ENCODE measurements at places on chromosomes 7 and 10.
A peak's percentile ranks its signal among the peaks of the same experiment; 100 is the strongest.

DNA sequence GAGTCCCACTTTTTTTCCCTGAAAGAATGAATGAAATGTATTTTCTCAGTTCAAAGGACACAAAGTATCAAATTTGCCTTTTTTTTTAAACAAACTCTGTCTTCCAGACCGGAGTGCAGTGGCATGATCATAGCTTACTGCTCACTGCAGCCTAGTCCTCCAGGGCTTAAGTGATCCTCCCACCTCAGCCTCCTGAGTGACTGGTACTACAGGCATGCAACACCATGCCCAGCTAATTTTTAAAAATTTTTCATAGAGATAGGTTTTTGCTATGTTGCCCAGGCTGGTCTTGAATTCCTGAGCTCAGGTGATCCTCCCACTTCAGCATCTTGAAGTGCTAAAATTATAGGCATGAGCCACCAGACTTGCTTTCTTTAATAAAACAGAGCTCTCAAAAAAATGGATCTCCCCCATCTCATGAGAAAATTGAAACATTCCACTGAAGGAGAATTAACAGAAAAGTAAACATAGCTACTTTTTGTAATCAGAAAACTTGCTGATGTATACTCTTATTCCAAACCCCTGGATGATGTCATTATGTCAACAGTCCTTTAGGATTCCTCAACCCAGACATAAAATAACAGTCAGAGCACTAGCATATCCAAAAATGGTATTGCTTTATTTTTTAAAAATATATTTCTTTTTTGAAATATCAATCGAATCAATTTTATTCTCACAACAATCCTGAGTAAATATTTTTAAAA lies 12.3 kb upstream of the TRDMT1 start:
- no peak for DNase-seq

GRCh38 chr10:72334825-72335393 lies 19.8 kb downstream of the DNAJB12 start:
- DNase-seq, result no peak

DNA sequence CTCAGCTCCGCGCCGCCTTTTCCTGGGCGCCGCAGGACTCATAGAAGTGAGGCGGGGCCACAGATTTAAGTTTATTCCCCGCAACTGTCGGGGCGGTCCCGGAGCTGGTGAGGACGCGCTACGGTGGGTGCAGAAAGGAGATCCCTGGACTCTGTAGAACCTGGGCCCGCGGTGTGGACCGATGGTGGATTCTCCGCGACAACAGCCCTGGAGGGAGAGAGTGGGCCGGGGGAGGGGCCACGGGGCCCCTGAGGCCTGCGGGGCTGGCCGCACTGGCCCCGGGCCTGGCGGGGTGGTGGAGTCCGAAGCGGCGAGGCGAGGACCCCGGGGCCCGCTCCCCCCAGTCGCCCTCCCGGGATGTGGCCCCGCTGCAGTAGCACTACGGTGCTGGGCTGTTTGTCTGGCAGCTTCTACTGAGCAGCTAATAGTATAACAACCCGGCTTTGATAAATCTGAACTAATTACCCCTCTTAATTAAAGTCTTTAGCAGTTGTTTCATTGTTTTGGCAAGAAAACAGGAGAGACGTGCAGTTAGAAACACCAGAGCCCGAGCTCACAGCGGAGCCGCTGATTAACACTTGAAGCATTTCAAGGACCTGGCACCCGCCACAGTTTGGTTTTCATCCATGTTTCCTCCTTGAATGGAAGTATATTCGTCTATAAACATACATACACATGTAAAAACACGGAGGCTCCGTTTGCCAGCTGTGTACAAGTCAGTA lies 4.2 kb downstream of the FEZF1 start:
- DNase-seq, result no peak

- DNase-seq, result no peak
Measured at GRCh38 chr10:72980348-72980747, 25.7 kb upstream of the PLA2G12B start.

GRCh38 chr10:99760321-99760720 lies 22.1 kb upstream of the ABCC2 start:
- no peak for DNase-seq

GRCh38 chr7:26029911-26030310 lies 122.1 kb upstream of the NFE2L3 start:
- no peak for DNase-seq

DNA sequence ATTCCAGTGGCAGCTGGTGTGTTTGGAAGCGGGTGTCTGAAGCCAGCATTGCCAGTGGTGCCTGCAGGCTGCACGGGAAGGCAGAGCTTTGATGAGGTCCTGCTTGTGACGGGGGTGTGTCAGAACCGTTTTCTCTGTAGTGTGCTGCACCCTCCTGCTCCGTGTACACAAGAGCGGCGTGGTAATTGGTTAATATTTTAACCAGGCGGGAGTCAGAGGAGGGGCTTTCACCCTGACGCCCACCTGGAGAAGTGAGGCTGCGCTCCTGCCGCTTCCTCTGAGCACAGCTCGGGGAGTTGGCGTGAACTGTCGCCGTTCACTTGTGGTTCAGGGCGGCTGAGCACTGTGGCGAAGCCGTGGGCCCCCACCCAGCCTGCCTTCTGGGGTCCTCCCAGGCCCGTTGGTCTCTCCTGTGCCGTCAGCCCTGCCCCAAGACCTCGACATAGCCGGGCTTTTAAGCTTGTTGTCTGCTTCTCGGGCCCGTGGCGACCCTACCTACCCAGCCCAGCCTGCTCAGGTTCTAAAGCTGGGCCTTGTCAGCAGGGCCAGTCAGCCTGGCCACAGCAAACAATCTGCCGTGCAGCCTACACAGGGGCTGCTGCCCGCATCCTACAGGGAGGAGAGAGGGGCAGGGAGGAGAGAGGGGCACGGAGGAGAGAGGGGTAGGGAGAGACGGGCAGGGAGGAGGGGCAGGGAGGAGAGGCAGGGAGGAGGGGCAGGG lies 11.6 kb downstream of the NKX6-2 start:
- DNase-seq, result no peak

DNA sequence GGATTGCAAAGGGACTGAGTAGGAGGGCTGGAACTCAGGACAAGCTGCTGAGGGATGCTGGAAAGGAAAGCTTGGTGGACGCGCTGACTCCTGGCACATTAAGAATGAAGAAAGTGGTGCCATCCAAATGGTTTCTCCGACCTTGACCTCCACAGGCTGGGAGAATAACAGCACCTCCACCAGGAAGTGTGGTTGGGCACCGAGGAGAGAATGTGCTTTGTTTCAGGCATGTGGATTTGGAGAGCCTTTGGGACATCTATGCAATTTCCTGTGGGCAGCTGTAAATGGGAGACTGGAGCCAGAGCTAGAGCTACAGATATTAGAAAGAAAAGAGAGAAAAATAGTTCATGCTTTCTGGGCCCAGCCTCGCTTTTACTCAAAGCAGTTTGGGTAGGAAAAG lies 29.8 kb upstream of the HABP2 start:
- no peak for DNase-seq

DNA sequence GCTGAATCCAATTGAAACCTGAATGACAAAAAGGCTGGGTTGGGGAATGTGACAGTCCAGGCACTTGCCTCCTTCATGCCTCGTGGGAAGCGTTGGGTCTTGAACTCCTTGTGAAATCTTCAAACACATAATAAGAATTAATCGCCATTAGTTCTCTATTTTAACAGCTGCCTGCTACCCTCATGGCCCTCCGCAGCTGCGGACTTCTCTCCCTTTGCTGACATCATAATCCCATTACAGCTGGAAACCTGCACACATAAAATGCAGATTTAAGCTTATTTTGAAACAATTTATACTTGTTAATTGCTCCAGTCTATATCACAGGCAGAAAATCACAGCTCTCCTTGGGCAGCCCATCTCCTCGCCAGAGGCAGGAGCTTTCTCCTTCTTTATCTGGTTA lies 403.0 kb upstream of the MKI67 start:
- no peak for DNase-seq

DNA sequence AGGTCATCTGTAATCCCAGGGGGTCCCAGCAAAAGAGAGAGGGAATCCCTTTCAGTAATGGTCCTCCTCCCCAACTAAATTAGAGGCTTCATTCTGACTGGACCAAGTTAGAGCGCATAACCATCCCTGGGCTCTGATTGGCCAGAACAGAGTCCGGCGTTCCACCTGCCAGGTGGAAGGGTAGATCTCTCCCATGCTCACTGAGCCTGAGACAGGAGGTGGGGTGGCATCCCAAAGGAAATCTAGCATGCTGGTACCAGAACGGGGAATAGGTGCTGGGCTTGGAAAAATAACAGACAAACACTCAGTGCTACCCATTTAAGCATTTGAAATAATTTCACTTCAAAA lies 21.0 kb upstream of the TSPAN33 start:
- DNase-seq, result no peak

- no peak for DNase-seq
Measured at GRCh38 chr7:27889800-27890199, 149.8 kb downstream of the TAX1BP1 start.

GRCh38 chr7:43639858-43640491 lies 57.1 kb downstream of the STK17A start:
- DNase-seq, result peak; percentile 45

- no peak for DNase-seq
Measured at GRCh38 chr10:71388583-71389310, 8.0 kb upstream of the CDH23 start.

DNA sequence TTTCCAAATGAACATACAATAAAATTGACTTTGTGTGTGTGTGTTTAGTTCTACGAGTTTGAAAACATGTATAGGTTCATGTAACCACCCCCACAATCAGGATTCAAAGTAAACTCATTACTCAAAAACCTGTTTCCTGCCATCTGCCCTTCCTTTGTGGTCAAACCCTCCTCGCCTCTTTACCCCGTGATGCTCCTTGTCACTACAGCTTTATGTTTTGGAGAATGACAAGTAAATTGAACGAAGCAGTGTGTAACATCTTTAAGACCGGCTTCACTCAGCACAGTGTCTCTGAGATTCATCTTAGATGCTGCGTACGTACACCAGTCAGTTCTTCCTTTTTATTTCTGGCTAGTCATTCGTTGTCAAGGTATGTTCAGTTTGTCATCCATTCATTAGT lies 54.6 kb upstream of the MKI67 start:
- no peak for DNase-seq

- DNase-seq, result no peak
Measured at GRCh38 chr10:78000956-78001472, 28.3 kb downstream of the POLR3A start.

DNA sequence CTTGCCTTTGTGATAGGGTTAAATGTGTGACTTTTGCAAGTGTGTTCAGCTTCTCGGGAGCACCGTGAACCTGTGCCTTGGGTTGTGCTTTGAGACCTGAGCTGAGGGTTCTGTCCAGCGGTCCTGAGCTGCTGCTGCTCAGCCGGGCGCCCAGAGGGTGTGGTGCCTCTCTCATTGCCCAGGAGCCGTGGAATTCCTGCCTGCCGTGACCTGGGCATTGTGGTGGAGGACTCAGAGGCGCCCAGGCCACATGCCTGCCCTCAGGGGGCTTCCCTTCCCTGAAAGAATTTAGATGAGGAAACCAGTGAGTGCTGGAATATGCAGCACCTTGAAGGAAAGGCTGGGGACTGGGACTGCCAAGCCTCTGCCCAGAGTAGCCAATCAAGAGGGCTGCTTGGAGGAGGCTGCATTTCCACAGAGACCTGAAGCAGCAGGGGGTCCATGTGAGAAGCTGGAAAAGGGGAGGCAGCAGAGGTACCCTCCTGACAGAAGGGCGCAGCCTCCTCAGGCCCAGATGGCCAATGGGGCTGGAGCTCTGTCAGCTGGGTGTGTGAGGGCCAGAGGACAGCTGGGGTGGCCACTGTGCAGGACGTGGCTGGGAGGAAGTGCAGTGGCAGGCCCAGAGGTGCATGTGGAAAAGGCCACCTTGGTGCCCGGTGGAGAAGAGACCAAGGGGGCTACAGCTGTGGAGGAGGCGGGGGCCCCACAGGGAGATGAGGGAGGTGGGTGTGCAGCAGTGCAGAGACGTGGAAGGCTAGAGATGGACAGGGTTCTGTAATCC lies 107.3 kb downstream of the NKX6-2 start:
- no peak for DNase-seq

DNA sequence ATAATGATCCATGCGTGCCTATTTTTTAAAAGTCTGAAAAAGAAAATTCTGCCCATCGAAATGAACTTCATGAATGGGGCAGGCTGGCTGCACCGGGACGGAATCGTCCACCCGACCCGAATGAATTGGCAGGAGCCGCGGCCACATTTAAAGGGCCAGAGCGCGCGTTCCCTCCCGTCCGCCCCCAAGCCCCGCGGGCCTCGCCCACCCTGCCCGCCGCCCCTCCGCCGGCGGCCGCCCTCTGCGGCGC lies 319 bp upstream of the GATA3 start:
- DNase-seq, result no peak

GRCh38 chr7:150358988-150359621 lies 9.5 kb upstream of the REPIN1 start:
- no peak for DNase-seq

DNA sequence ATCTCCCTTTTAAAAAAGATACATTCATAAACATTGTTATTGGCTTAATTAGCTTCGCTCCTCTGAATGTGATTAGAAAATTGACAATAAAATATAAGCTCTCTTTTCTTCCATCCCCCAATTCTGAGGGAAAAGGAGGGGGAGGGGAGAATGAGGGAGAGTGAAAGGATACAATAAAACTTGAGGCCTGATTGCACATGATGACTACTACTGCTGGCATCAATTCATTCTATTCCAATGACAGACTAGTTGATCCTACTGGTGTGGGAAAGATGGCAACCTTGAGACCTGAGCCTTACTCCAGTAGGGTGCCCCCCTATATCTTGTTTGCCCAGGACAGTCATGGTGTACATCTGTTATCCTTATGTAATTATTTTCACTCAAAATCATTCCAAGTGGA lies 4.5 kb upstream of the IQUB start:
- DNase-seq, result no peak

- DNase-seq, result no peak
Measured at GRCh38 chr7:25559581-25560367, 331.5 kb upstream of the NPVF start.

GRCh38 chr10:36117231-36117630 lies 475.1 kb upstream of the FZD8 start:
- no peak for DNase-seq

GRCh38 chr7:112757337-112757736 lies 32.9 kb downstream of the TMEM168 start:
- no peak for DNase-seq

DNA sequence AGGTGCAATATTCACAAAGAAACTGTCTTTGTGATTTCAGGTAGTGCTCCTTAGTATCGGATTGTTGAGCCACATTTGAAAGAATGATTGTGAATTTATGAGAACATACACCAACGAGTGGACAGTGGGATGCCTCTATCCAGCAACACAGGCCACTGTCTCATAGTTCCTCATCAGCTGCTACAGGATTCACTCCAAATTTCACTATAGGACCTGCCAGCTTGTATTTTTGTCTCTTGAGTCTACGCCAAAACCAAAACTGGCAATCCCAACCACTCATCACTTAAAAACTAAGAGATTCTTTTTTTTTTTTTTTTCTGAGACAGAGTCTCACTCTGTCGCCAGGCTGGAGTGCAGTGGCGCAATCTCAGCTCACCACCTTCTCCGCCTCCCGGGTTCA lies 964.5 kb downstream of the CNTNAP2 start:
- DNase-seq, result no peak

GRCh38 chr10:1114719-1115606 lies 58.8 kb downstream of the WDR37 start:
- DNase-seq, result no peak
